Activated T-helper 17 cell treated with anti-CD3 and anti-CD28 coated beads, Interleukin-2, amount 50 U/mL, for 72 hours (primary cell): ENCODE measurements at places on chromosomes 5 and 9. TPM values are rescaled to one million over a fixed set of nuclear protein-coding genes. Genes with fewer than 3 reads are reported as not detected.

GRCh38 chr9:36961561-36962325 lies 72.3 kb downstream of the PAX5 start:
- no peak for ATAC-seq
- H3K36me3 ChIP-seq = no peaks in the 10 kb centered on the region

- peaks cover 30% of the 10 kb centered on the region for H3K36me3 ChIP-seq
- H3K4me3 ChIP-seq = peak overlapping the region; percentile 56
- peaks cover 38% of the 10 kb centered on the region for H3K4me1 ChIP-seq
Observed at GRCh38 chr9:75111019-75111622, 22.8 kb downstream of the OSTF1 start.

Gene AGXT2
- not detected for total RNA-seq

Gene F12
- 4.6 TPM for total RNA-seq

DNA sequence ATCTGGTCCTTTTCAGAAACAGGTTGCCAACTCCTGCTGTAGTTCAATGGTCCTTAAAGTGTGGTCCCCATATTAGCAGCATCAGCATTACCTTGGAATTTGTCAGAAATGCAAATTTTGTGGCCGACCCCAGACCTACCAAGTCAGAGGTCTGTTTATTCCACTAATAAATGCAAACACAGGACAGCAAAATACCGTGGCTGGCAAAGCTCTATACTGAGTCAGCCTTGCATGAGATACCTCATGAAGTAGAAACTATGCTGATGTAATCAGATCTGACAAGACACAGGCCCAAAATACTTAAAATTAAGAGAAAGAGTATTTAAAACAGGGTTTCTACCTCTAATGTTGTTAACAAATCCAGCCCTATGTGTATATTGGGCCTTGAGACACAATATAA lies 3.0 kb downstream of the GOLM1 start:
- no peaks in the 10 kb centered on the region for H3K36me3 ChIP-seq
- H3K4me1 ChIP-seq = no peaks in the 10 kb centered on the region
- no peak overlapping the region for H3K27ac ChIP-seq
- ATAC-seq = no peak
- no peak overlapping the region for H3K4me3 ChIP-seq
- H3K27me3 ChIP-seq = peaks cover 36% of the 10 kb centered on the region
